ENCODE measurements at places on chromosomes 16 and 17.

DNA sequence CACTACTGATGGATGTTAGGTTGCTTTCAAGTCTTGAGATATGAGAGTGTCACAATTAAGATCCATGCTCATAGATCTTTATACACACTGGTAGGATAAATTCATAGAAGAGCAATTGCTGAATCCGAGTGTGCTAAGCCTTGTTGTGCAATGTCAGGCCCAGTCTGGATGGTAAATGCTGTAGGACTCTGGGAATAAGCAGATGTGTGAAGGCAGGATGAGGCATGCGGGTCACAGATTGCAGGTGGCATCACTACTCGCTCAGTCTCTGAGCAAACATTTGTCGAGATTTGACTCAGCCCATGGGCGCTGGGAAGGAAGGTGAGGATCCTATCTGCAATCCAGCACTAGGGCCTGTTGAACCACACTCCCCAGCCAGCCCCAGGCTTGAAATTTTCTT is 40.7 kb downstream of the TMEM186 start:
- DNase-seq: no peak

DNA sequence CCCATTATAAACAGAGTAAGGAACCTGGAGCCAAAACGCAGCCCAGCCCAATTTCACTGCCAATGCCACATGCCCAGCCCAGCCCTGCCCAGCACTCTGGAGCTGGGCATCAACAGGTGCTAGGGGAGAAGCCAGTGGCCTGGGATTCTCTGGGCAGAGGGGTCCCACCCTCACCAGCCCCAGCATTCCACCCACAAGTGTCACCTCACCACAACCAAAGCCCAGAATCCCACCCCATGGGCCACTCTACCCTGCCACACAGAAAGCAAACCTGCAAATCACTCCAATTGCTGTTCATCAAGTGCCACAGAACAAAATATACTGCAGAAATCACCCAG is 102.5 kb upstream of the CDH5 start:
- DNase-seq: no peak

GRCh38 chr17:21425321-21425720 is 49.2 kb downstream of the KCNJ12 start:
- DNase-seq: no peak

DNA sequence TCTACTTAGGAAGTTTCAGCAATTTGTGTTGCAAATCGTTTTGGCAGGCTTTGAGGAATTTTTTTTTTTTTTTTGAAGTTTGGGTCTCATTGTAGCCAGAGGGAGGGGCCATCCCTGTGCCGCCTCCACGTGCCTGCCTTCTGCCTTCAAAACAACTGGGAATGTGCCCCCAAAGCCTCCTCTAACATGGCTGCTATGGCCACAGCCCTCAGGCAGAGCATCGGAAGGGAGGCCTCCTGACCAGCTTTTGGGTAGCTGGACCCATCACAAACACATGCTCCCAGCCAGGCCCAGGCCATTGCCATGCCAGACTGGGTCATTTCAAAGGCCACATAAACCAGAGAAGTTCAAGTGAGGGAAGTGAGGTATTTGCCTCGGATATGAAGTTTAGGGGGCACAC is 21.5 kb downstream of the C16orf82 start:
- no peak for DNase-seq

- DNase-seq: peak; percentile 71
These were observed 192.8 kb downstream of the MAP2K6 start for GRCh38 chr17:69607162-69607834.

- no peak for DNase-seq
These were observed 2.5 kb upstream of the STARD3 start for GRCh38 chr17:39634384-39634871.

GRCh38 chr17:72448019-72448418 is 327.2 kb downstream of the SOX9 start:
- DNase-seq: no peak

GRCh38 chr17:73773702-73774101 is 129.5 kb upstream of the SDK2 start:
- DNase-seq: no peak

- no peak for DNase-seq
These were observed 448.1 kb downstream of the HS3ST4 start for GRCh38 chr16:26139884-26140283.

DNA sequence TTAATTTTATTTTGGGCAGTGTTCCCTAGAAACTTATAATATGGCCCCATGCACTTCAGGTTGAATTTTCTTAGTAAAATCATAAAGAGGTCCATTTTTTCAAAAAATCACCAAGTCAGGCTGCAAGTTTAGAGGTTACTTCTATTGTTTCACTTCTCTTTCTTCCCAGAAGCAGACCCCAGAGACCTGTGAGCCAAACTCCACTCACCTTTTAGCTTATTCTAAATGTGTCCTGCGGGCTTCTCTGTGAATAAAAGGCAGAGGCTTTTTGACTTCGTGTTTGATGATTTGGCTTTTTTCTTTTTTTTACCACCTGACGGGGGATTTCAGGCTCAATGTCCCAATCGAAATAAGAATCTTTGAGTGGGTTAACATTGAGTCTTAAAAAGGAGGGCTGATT is 7.4 kb downstream of the PRKCB start:
- no peak for DNase-seq

GRCh38 chr16:15648135-15648730 is 1.8 kb upstream of the NDE1 start:
- DNase-seq: no peak

- no peak for DNase-seq
These were observed 60.9 kb upstream of the TNRC6A start for GRCh38 chr16:24668481-24669061.

GRCh38 chr17:48629411-48629759 is 3.2 kb upstream of the HOXB9 start:
- no peak for DNase-seq

DNA sequence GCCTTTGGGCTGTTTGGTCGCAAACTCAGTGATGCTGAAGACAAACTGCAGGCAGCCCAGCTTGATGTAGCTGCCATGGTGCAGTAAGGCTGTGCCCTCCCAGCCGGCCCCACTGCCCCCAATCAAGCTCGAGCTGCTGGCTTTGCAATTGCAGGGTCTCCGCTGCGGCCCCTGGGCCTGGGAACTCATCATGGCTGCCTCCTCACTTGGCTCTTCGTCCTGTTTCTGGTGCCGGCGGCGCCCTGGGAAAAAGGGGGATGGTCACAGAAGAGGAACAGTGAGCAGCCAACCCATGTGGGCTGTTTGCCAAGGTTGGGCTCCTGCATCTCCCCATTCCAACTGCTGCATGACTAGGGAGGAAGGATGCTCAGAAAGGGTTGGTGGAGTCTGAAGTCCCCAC is 3.4 kb upstream of the DHRS13 start:
- DNase-seq: no peak

GRCh38 chr17:37358098-37358829 is 17.5 kb upstream of the C17orf78 start:
- DNase-seq: no peak

DNA sequence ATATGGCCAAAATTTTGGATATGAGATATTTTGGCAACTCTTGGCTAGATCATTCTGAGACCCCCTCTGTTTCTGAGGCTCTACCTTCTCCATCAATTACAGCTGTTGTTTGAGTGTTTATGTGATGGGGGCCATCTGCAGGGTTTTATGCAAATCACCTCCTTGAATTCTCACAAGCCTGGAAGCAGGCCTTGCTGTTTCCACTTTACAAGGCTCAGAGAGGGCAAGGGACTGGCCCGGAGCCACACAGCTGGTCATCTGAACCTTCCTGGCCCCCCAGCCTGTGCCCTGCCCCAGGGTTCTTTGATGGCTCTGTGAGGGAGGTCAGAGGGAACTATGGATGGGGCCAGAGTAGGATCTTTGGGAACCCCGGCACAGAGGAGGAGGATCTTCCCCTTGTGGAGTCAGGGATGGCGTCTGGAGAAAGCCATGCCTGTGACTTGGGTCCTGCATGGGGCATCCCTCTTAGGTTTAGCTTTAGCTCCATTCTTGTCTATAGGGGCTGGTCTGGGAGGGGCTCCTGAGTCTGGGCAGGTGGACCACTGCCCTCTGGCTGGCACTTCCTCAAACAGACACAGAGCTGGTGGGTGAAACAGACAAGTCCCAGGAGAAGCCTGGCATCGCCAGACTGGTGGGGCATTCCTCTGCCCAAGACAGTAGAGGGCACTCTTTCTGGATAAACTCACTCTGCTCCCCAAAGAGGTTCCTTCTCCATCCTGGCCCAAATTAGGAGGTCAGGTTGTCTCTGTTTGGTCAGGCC is 26.2 kb downstream of the IL21R start:
- no peak for DNase-seq

DNA sequence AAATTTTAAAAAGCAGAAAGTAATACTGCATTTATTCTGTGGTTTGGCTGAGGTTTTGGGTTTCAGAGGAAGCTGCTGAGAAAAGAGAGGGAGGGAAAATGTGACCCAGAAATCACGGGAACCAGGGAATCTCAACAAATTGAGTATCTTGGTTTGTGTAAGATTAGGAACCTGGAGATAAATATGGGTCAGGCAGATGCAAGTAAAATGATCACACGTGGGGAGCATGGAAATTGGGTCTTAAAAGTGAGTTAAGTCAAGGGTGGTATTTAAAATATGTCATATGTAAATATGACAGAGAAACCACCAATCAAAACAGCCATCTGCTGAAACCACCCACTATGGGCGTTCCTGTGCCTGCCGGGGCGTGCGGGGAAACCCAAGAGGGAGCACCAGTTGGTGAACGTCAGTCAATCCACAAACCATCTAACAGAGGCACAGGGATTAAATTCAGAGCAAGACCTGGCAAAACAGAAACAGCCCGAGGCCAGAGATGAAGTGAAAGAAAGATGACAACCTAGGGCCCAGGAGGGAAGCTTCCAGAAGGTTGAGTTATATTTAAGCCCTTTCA is 33.4 kb downstream of the CDH13 start:
- no peak for DNase-seq

DNA sequence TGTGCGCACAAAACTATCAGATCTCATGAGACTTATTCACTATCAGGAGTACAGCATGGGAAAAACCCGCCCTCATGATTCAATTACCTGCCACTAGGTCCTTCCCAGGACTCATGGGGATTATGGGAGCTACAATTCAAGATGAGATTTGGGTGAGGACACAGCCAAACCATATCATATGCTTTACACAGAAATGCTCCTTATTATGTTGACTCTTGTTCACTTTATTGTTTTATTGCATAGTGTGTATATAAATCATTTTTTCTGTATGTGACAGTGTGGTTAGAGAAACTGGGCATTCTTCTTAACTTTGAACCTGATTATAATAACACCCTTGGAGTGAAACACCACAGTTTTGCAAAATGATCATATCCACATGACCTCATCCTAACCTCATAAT is 212.8 kb upstream of the TNRC6C start:
- no peak for DNase-seq

- no peak for DNase-seq
These were observed 40.3 kb upstream of the VPS4A start for GRCh38 chr16:69270831-69271230.

- peak; percentile 32 for DNase-seq
These were observed 36.4 kb downstream of the HEATR3 start for GRCh38 chr16:50102051-50102746.

DNA sequence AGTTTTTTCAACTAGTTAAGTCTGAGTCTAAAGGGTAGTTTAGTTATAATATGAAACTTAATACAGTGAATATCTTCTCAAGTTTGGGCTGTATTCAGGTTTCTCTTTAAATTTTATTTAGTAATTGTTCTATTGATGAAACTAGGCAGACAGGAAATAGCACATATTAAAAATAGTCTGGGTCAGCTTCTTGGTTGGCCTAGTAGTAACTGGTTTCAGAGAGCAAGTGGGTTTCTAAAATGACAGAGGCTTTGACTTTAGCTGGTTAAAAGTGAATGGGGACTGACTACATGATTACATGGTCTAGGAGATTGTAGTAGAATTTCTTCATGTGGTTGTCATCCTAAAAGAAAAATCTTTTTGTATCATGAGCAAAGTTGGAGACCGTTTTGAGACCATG is 46.8 kb downstream of the OMG start:
- no peak for DNase-seq

GRCh38 chr17:41813152-41813680 is 412 bp downstream of the FKBP10 start:
- DNase-seq: no peak

DNA sequence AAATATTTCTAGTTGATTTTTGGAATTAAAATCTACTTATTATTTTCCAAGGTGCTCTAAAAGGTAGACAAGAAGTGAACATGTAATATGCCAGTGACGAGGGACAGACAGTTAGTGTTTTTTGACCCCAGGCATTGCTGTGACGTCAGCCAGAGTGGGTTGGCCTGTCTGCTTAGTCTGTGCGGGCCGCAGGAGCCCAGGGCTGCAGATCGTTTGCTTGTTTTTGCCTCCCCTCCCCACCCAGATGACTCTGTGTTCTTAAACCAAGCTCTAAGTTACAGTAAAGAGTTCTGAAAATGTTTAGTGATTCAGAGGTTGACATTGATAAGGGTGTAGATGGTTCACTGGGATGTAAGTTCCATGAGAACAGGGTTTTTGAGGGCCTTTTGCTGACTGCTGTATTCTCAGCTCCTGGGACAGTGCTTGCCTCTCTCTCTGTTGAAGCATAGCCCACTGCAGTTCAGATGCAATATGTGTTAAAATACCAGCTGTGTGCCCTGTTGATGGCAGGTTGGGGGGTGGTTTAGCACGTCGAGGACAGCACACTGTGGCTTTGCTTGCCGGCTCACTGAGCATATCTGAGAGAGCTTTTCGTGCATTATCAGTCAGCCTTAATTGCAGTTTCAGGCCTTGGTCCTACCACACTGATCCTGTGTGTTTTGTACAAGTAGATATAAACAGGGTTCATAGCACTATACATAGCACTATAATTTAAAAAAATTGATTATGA is 64.8 kb downstream of the SEC14L1 start:
- no peak for DNase-seq

DNA sequence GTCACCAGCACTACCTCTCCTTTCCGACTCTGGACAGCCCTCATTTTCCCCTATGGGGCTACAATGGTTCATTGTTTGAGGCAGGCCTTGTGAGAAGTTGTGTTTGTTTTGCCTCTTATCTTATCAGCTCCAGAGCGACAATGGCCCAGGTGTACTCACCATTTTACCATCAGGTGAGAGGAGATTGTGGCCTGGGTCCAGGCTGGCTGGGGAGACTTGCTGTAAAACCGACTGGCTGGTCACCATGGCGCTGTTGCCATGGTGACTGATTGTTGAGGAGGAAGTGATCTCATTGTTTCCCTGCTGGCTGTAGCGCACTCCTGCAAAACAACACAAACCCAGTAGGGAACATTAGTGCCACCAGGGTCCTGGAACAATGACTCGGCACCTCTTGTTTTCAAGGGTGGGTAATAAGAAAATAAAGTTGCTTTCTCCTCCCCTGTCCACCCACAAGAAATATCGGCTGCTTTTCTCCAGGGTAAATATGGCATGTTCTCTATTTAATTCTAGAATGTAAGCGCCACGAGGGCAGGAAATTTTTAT is 34.4 kb downstream of the HNF1B start:
- DNase-seq: no peak

GRCh38 chr16:72658888-72659717 is 388.8 kb downstream of the ZFHX3 start:
- no peak for DNase-seq

All from AG04450 (cell line).